ENCODE measurements at places on chromosomes 1 and 21. TPM values are rescaled to one million over a fixed set of nuclear protein-coding genes. Genes with fewer than 3 reads are reported as not detected.
A peak's percentile ranks its signal among the peaks of the same experiment; 100 is the strongest.

GRCh38 chr1:226838456-226838855 is 32.0 kb upstream of the PSEN2 start:
- DNase-seq: no peak

DNA sequence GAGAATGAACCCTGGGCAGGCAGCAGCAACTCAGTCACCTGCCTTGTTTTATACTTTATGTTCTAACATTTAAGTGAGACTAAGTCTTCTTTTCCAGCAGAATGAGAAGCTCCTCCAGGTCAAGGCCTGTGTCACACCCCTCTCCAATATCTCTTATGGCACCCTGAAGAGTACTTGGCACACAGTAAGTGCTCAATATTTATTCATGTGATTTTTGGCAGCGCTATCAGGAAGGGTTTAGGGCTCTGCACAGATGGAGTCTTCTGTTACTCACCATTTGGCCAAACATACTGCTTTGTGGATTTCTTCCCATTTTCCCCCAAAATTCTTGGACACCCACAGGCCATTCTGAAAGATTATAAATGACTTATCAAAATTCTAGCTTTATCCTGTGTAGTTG is 43.8 kb upstream of the MYBPHL start:
- DNase-seq: no peak

MAP7D1 gene
- total RNA-seq: 71.8 TPM

PPIAL4G gene
- not detected for total RNA-seq

LGR6 gene
- 0.20 TPM for total RNA-seq

DNA sequence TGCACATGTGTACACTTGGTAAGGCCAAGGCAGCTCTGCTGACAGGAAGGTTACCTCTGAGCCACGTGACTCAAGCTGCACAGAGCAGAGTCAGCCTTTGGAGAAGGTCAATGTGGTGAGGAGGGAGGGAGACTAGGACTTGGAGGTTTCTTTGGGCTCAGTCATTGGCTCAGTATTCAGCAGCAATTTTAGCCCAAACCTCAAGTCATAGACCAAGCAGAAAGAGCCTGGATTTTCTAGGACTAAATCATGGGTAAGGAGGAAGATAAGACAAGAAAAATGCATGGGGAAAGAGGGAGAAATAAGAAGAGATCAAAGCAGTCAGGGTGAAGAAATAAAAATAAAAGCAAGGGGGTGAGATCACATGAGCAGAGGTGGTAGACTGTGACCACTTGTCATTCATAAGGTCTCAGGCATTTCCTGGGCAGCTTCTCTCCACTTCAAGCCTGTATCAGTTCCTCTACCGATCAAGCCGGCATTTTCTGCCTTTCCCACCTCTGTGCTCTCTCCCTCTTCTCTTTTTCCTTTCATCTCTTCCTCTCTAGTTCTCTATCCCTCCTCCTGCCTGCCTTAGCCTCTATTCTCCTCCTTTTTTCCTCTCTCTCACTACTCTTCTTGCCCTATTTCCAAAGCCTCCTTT is 51.7 kb upstream of the DUSP10 start:
- no peak for DNase-seq

- DNase-seq: no peak
Observed at GRCh38 chr1:84603223-84603622, 29.0 kb upstream of the CTBS start.

DNA sequence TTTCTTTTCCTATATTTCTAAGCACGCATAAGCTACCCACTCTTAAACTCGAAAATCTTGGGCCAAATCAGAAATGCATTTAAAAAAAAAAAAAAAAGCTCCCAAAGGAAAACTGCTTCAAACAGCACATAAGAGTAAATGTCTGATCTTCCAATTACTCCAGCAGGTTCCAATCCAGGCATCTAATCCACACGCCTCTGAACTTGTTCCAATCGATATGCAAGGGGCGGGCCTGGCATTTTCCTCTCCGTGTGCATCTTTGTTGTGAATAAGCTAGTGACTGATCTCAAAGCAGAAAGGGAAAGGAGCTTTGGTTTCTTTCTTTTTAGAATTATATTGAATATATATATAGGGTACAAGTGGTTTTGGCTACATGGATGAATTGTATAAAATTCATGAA is 365.5 kb downstream of the PRDM2 start:
- no peak for DNase-seq

DNA sequence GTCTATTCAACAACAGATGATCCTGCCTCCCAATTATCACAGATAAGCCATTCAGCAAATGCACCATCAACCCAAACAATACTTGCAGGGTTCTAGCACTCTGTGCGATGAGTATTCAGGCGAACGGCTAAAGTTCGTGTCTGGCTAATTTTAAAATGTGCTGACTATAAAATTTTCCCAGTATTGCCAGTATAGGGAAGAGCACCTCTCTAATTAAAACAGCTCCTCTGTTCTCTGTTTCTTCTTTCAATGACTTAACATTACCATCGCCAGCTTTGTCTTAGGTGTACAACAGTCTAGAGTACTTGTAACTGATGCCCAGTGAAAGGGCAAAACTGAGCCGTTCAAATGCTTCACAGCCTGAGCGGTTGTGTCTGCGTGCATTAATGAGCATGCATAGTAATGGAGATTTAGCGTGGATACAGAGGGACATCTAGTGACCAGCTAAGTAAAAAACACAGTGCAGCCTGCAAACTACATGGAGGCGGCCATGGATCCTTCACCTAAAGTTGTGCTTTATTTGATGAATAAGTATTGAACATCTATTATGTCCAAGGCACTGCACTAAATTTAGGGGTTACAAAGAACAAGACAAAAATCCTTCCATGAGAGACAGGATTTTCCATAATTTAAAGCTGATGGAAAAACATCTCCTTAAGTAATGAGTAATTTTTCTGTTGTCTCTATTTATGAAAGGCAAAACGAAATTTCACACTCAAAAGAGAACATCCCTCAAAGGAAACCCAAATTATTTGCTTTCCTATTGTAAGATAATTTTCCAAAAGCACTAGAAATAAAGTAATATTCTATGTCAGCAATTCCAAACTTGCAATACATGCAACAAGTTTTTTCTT is 120.0 kb downstream of the SETD4 start:
- peak; percentile 68 for DNase-seq

DNA sequence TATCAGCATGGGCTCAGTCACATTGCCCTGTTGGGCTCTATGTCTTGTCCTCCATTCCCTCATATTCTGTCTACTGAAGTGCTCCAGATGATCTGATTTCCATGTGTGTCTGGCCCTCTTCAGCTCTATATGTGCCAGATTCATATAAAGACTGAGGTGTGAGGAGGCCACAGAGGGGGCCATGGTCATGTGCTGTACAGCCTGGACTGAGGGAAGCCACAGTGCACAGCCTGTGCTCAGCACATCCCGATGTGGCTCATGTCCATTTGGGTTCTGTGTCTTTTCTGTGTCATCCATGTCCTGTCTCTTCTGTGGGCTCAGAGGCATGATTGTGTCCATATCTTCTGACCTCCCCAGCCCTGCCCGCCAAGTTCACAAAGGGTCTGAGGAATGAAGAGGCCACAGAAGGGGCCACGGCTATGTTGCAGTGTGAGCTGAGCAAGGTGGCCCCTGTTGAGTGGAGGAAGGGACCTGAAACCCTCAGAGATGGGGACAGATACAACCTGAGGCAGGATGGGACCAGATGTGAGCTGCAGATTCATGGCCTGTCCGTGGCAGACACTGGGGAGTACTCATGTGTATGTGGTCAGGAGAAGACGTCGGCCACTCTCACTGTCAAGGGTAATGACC is 97.0 kb downstream of the OBSCN start:
- DNase-seq: no peak

DNA sequence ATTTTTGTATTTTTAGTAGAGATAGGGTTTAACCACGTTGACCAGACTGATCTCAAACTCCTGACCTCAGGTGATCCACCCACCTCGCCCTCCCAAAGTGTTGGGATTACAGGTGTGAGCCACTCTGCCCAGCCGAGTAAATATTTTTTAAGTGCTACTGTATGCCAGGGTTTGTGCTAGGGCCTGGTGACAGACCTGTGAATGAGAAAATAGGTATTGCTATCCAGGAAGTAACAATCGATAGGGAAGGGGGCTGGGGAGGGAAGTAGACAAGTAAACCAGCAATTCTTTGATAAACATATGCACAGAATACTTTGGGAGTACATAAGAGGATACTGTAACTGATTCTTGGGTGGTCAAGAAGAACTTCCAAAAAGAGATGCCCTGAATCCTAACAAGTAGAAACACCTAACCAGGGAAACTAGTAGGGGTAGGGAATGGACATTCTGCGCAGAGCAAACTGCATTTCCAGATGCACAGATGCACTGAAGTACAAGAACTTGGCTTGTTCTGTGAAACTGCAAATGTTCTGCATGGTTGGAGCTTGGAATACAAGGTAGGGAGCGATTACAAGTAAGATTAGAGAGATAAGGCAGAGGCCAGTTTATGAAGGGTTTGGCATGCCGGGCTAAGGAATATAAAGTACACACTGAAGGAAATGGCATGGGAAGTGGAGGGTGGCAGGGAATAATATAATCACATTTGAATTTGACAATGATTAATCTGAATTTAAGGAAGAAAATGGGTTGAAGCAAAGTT is 19.0 kb upstream of the DOCK7 start:
- no peak for DNase-seq

IL22RA1 gene
- total RNA-seq: 2.1 TPM

CLEC20A gene
- not detected for total RNA-seq

GRCh38 chr1:221415651-221416050 is 326.2 kb downstream of the DUSP10 start:
- no peak for DNase-seq
